HTR-8/SVneo (cell line): ENCODE measurements at places on chromosomes 7 and 10.

- DNase-seq = no peak
These were observed 10.3 kb upstream of the PCBD1 start for GRCh38 chr10:70898687-70899086.

DNA sequence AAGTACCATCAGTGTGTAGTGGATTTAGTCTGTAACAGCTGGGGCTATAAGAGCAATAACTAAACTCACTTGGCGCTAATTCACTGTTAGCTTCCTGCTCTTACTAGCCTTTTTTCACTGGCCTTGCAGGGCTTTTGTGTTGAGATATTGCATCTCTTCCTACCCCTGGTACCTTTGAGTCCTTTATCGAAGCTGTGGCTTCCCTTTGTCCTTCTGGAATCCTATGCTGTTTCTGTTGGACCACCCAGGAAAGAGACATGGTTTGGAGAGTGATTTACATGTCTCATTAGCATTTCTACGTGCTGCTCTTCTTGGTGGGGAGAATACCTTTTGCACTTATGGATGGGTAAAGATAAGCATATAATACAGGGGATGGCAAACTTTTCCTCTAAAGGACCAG, 103.8 kb downstream of the MLLT10 start:
- DNase-seq = no peak

- DNase-seq = no peak
These were observed 167.3 kb downstream of the TNS3 start for GRCh38 chr7:47414342-47415317.

DNA sequence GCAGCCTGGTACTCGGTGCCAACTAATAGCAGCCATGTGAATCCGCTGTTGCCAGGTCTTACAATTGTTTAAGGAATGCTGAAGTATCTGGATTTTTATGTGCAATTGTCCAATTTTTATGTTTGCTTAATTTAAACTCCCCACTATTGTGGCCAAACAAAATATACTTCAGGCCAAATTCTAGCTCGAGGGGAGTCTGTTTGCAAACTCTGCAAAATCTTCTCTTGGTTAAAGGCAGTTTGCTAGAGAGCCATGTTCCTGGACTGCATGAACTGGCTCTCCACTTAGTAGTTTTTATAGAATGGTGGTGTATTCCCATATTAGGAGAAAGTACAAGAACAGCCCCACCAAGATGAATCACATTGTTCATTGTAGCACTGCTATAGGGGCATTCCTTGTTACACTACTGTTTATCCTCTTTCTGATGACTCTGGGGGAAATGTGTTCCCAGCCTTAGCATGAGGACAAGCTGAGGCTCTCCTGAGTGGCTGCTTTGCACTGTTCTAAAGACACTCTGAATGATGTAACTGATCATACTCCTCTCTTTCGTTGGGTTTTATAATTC, 178.0 kb upstream of the GLI3 start:
- DNase-seq = no peak

GRCh38 chr10:101266381-101267289, 37.4 kb upstream of the LBX1 start:
- DNase-seq = no peak

DNA sequence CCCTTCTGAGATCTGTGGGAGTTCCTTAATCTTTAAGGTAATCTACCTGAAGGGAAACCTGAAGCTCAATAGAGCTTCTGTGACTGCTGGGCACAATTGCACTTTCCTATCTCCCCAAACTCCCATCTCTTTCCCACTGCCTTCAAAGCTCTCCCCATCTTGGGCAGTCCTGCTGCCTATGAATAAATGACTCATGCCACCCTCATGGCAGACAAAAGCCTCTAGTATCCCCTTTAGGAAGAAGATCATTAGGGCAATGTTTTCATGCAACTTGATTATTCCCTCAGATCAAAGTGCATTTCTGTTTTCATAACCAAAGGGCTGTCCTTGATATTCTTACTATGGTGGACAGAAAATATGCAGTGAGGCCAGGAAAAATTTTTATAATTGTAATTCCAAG, 704.9 kb upstream of the LRRN3 start:
- DNase-seq = no peak

- no peak for DNase-seq
These were observed 1214.1 kb downstream of the SORCS1 start for GRCh38 chr10:105950410-105950809.

DNA sequence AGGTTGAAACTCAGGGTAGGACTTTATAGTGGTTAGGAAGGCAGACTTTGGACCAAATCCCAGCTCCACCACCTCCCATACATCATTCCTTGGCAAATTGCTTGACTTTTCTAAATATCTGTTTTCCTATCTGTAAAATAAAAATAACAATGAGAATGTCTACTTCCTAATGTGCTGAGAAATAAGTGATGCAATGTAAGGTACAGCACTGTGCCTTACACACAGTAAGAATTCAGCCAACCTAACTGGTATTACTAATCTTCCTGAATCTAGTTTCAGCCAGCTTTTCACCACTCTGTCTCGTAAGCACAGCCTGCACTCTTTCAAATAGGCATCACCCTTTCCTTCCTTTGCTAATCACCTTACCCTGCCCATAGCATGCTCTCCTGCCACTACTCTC, 9.7 kb downstream of the PRLHR start:
- no peak for DNase-seq
